Fibroblast of pulmonary artery (primary cell): ENCODE measurements at places on chromosomes 12 and 14.

- DNase-seq: no peak
Measured at GRCh38 chr14:22305607-22306006, 283.4 kb downstream of the DAD1 start.

GRCh38 chr14:85471744-85472143, 58.2 kb upstream of the FLRT2 start:
- peak; percentile 91 for DNase-seq

DNA sequence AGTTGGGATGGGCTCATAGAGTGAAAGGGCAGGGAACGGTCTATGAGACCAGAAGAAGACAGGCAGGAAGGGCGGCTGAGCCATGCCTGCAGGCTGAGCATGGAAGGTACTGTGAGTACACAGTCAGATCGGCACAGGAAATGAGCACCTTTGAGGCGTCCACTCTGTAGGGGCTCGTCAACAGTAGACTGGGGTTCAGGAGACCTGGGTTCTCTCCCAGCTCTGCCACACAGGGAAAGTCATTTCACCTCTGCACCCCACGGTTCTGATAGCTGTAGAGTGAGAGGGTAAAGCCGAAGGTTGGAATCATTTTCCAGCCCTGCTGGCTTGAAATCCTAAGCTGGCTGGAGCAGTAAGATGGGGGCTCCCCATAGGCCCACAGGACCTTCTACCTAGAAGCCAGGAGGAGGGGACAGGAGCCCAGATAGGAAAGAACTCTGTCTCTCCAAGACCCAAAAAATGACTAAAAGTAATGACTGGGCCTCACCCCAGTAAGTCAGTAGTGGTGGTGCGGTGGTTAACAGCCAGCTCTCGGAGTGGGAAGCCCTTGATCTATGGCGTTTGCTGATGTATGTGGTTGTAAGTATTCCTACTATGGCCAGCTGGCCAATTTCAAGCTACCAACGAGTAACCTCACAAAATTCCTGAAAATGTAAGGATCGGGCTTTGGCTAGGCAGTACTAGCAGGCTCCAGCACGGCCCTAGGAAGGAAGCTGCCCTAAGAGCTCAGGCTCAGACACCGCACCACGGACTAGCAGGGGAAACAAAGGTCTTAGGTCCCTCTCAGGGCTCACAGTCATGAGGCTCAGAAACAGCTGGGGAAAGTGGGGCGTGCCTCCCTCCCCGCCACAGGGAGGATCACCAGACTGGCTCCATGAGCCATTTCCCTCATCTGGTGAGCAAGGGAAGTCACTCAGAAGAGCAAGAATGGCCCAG, 10.3 kb upstream of the CD27 start:
- DNase-seq: no peak

GRCh38 chr14:67814821-67815220, 1.6 kb downstream of the ZFYVE26 start:
- no peak for DNase-seq

- DNase-seq: no peak
Measured at GRCh38 chr12:104850781-104851180, 107.3 kb downstream of the SLC41A2 start.

DNA sequence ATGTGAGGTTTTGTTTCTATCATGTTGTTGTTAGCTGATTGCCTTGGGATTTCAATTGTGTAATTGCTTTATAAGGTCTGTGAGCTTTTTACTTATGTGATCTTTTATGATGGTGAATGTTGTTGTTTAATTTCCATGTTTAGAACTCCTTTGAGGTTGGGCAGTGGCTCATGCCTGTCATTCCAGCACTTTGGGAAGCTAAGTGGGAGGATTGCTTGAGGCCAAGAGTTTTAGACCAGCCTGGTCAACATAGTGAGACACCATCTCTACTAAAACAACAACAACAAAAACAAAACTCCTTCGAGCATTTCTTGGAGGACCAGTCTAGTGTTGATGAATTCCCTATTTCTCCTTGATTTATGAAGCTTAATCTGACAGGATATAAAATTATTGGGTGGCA, 102.1 kb upstream of the PMCH start:
- DNase-seq: no peak

- DNase-seq: no peak
Measured at GRCh38 chr14:91511043-91511383, 903 bp upstream of the PPP4R3A start.

DNA sequence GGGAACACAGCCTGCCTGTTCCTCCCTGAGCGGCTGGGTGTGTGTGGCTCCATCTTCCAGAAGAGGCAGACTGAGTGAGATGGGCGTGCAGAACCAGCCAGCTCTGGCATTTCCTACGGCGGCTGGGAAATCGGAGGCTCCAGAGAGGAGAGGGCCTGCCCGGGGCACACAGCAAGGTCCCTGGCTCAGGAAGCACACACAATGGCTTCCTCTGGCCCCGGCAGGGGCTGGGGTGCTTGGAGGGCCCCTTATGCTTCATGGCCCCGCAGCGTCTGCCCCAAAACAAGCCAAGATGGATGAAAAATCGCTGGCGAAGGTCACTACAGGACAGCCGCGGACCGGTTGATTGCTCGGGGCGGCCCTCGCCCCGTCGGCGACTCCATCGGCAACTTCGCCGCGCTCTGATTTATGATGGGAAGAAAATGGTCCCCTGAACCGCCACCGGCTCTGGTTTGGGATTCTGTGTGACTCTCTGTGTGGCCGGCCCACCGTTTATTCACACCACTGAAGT, 191.5 kb upstream of the C14orf180 start:
- no peak for DNase-seq
